ENCODE measurements at places on chromosomes 5 and 9.
A peak's percentile ranks its signal among the peaks of the same experiment; 100 is the strongest.

DNA sequence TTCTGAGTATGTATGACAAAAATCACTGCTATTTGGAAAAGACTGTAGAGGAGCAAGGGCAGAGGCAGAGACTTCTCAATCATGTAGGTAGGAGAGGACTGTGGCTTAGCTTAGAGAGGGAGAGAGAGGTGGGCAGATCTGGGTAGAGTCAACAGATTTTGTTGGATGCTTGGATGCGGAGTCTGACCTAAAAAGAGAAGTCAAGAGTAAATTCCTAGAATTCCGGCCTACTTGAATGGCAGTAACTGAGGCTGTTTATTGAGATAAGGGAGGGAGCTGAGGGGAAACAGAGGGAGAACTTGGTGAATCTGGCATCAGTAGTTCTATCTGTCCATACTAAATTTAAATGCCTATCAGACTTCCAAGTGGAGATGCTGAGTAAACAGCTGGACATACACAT is 2.4 kb downstream of the TICAM2 start:
- peak; percentile 29 for DNase-seq

- DNase-seq: no peak
These were observed 1680.3 kb downstream of the MAT2B start for GRCh38 chr5:165185716-165186115.

DNA sequence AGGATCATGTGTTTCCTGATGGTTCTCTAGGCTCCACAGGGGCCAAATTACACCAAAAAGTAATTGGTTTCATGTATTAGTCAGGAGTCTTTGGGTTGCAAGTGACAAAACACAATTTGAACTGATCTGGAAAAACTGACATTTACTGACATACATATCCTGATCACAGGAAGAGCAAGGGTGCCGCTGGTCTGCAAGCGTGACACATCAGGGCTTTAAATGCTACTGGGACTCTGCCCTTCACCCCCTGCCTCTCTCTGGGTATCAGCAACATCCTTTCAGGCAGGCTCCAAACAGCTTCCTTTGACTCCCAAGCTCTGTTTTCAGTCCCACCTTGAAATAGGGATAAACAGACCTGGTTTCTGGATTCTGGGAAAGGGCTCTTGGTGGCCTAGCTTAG is 197.5 kb downstream of the PALM2AKAP2 start:
- DNase-seq: no peak

DNA sequence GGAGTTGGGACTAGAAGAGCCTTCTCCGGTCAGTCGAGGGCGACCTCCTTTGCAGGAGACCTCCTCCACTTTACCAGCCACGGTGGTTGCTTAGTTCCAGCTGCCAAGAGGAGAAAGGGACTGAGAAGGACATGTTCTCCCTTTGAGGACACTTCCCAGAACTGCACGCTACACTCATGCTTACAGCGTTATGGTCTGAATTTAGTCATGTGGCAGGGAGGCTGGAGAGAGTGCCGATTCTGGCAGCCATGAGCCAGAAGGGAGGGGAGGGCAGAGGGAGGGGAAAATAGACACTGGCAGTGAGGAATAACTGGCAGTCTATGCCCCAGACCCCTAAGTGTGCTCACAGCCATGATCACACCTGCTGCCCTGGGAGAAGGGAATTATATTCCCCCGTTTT is 47.8 kb downstream of the TSPAN17 start:
- no peak for DNase-seq

DNA sequence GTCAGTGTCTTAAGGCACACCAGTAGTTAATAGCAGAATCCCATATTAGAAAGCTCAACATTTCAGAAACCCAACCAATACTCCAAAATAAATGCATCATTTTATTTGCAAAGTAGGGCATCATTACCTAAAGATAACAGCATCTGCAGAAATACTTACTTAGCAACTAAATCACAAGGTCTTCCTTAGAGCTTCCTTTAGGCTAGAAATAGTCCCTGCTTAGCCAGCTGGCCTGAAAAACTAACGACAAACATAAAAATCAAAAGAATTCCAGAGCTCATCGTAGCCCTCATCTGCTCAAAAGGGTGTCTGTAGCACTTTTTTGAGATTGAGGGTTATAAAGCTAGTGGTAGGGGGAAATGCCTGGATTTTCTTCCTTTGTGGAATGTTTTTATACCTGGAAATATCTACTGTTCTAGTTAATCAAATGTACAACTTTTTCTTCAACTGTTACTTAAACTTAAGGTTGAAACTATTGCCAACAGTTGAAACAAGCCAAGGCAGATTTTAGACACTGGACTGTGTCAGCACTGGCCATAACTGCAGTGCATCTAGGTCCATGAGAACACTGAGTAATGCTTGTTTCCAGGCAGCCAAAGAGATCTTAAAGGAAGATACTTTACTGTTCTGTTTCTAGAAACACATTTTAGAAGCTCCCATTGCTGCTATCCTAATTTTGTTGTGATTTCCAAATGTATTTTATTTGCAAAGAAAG is 129.4 kb upstream of the RASA1 start:
- DNase-seq: no peak

GRCh38 chr5:99369797-99370593 is 441.2 kb upstream of the CHD1 start:
- DNase-seq: no peak

DNA sequence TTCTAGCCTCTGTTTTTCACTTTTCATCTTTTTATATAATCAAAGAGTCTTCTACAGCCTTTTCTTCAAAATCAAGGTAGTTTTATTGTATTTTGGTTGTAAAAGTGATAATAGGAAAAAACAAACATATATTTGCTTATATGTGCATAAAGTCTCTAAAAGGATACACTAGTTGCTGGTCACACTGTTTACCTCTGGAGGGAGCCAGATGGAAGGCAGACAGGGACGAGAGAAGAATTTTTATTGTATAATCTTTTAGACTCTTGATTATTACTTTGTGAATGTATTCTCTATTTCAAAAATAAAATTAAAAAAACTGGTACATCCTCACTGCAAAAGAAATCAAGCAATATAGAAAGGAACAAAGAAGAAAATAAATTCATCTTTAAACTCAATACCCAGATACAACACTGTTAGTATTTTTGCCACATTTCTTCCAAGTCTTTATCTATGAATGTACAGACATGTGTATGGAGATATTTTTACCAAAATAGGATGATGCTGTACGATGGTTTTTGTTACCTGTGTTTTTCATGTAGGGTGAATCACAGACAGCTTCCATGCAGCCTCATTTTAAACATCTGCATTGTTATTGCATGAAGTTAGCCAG is 6.1 kb upstream of the RNF183 start:
- DNase-seq: peak; percentile 48

GRCh38 chr5:76225336-76225735 is 142.2 kb downstream of the SV2C start:
- DNase-seq: no peak

GRCh38 chr9:135244271-135245221 is 157.1 kb downstream of the OLFM1 start:
- no peak for DNase-seq

- DNase-seq: peak; percentile 54
These were observed 708 bp upstream of the TUBB4B start for GRCh38 chr9:137240318-137240840.

GRCh38 chr5:87116825-87117512 is 150.7 kb upstream of the RASA1 start:
- DNase-seq: peak; percentile 38

DNA sequence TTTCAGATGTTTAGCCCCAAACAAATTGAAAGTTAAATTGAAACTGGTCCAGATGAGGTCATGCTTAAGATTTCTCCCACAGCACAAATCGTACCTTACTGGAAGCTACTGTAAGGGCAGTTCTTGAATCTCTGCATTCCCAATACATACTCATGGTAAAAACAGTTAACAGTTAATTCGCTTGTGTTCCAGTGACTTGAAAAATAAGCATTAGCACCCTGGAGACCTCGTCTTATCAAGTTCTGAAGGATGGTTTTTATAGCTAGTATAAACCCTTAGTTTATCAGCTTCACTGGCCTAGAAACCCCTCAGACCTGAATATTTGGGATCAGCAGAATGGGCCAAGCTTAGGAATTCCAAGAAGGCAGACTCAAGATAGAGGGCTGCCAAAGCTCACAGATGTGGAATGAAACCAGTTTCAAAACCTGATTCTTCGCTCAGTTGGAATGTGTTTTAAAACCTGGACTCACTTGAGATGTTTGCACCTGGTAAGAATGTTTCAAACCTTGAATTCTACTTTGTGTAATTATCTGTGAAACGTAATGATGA is 103.6 kb downstream of the C9orf152 start:
- peak; percentile 64 for DNase-seq

GRCh38 chr5:50709471-50709870 is 43.0 kb downstream of the PARP8 start:
- peak; percentile 53 for DNase-seq

DNA sequence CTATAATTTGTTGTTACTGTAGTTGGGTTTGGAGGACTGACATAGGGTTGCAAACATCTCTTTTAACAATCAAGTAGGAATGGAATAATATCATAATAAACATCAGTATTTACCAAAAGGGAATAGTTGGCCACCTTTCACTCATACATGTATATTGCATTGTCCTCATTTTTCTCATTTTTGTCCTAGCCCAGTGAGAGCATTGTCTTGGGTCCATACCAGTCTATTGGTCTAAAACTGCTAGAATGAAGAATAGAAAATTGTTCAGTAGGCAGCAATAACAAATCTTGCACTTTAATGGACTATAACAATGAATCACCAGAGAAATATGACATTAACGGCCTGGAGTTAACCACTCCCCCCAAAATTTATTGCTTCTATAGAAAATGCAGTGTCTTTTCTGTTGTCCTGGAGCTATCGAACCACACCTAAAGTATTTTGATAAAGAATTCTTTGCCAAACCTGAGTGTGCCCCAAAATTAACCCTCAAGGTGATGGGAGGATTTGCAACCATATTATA is 80.9 kb upstream of the IL33 start:
- no peak for DNase-seq

DNA sequence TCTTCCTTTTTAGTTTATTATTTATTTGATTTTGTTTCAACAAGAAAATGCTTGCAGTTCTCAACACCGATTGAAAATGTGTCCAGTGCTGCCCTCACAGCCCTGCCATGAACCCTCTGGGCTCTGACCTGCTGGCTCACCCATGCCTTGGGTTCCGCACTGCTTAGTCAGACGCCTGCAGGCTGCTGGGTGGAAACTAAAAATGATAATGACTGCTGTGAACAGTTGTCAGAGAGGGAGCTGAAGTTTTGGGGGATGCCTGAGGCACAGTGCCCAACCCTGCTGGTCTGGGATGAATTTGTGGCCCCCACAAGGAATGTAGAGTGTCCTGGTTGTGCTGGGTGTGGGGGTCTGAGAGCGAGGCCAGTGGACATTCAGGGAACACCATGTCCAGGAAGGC is 22.2 kb upstream of the CFAP157 start:
- DNase-seq: peak; percentile 56

DNA sequence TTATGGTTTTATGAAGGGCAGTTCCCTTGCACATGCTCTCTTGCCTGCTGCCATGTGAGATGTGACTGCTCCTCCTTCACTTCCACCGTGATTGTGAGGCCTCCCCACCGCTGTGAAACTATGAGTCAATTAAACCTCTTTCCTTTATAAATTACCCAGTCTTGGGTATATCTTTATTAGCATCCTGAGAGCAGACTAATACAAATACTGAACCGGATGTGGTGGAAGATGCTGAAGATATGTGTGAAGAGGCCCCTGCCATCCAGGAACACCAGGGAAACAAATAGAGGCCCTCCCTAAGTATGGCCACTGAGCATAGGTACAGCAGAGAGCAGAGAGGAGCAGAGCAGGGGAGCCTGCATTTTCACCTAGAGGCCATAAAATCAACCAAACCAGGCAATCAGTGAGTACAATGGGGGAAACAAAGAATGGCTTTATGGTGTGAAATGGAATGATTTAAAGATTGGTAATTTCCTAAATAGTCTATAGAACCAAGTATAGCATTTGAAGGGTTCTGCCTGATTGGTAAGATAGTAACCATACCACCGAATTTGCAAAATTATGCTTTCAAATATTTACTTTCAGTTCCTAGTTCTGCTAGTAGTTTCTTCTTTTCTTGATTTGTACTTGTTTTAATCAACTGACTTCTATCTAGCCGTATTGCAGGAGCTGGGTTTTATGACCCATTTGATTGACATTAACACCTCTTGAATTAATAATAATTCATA is 421.6 kb downstream of the IRX1 start:
- no peak for DNase-seq

GRCh38 chr9:94096819-94097577 is 12.7 kb downstream of the PTPDC1 start:
- no peak for DNase-seq

DNA sequence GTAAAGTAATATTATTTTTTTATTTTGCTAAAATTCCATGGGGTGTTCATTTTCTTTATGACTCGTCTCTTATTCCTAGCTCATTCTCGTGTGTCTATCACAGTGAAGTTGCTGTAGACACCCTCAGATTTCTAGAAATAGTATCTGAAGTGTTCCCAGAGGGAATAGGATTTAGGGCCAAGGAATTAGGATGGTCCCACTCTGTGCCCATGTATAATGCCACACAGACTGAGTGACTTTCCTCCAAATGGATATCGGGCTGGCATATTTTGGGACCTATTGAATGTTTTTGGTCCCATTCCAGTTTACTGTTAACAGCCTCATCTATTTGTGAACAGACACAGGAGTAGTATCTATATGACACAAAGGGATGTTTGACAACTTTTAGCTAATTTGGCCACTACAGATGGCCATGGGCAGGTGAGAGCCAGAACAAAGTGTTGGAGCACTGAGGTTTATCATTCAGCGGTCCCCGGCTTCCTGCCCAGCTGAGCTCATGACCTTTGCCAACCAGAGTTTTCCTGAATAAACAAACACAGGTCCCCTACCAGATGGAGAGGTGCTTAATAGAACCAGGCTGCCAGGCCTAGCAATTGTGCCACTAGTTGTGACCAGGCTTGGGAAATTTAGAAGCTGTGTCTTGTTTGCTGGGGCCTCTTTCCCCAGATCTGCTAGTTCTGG is 46.9 kb downstream of the MAP1B start:
- DNase-seq: no peak

DNA sequence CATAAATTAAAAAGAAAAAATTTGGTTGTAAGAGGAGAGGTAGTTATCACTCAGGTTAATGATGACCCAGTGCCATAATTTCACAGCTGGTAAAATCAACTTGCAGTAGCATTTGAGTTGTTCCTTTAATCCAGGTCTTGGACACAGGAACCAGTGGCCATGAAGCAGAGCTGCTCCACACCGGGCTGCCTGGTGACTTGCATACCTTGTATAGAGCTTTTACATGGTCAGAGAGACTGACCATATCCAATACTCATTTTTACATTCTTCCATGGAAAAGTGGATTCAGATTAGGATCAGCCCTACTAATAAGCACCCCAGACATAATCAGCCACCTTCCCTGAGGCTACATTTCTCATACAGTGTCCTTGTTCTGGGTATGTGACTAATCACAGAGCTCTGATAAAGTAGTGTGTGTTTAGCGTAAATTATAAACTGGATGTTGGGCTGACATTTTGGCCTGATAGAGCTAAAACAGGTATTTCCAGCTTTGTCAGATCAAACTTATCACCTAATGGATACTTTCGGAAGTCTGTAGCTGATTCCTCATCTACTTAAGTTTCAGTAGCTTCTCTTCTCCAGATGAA is 77.0 kb upstream of the ZSWIM6 start:
- no peak for DNase-seq
